ENCODE measurements at places on chromosomes 3 and 15.
A peak's percentile ranks its signal among the peaks of the same experiment; 100 is the strongest.

- no peak for DNase-seq
Observed at GRCh38 chr15:65337436-65338070, 33.1 kb downstream of the RNU5B-1 start.

GRCh38 chr3:127663151-127663550, 9.6 kb upstream of the ABTB1 start:
- no peak for DNase-seq

GRCh38 chr15:87154761-87155160, 1075.1 kb downstream of the AGBL1 start:
- DNase-seq = no peak

DNA sequence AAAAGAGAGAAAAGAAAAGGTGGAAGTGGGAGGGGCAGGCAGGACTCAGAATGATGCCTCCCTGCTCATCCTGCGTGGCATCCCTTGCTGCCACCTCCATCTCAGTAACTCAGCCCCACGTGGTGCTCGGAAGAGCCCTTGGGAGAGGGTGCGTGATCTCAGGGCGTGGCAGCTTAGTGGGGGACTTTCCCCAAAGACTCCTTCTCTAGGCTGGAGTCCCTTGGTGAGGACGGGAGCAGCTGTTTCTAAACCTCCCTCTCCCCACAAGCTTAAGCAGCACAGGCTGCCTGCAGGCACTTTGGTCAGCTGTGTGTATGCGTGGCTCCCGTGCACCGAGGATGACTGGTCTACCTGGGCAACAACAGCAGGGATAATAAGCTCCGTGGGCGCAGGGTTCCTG, 7.4 kb upstream of the ANPEP start:
- DNase-seq = no peak

GRCh38 chr3:44198284-44199269, 43.1 kb upstream of the TOPAZ1 start:
- DNase-seq = peak; percentile 32

DNA sequence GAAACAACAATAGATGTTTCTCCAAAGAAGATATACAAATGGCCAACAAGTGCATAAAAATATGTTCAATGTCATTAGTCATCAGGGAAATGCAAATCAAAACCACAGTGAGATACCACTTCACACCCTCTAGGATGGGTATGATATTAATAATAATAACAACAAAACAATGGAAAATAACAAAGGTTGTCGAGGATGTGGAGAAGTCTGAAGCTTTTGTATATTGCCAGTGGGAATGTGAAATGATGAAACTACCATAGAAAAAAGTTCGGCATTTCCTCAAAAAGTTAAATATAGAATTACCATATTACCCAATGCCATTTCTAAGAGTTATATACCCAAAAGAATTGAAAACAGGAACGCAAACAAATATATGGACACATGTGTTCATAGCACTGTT, 10.8 kb downstream of the BHLHE40 start:
- no peak for DNase-seq

- DNase-seq = no peak
Observed at GRCh38 chr15:38554354-38554753, 10.3 kb downstream of the RASGRP1 start.

GRCh38 chr15:99021027-99021627, 13.5 kb upstream of the PGPEP1L start:
- no peak for DNase-seq

DNA sequence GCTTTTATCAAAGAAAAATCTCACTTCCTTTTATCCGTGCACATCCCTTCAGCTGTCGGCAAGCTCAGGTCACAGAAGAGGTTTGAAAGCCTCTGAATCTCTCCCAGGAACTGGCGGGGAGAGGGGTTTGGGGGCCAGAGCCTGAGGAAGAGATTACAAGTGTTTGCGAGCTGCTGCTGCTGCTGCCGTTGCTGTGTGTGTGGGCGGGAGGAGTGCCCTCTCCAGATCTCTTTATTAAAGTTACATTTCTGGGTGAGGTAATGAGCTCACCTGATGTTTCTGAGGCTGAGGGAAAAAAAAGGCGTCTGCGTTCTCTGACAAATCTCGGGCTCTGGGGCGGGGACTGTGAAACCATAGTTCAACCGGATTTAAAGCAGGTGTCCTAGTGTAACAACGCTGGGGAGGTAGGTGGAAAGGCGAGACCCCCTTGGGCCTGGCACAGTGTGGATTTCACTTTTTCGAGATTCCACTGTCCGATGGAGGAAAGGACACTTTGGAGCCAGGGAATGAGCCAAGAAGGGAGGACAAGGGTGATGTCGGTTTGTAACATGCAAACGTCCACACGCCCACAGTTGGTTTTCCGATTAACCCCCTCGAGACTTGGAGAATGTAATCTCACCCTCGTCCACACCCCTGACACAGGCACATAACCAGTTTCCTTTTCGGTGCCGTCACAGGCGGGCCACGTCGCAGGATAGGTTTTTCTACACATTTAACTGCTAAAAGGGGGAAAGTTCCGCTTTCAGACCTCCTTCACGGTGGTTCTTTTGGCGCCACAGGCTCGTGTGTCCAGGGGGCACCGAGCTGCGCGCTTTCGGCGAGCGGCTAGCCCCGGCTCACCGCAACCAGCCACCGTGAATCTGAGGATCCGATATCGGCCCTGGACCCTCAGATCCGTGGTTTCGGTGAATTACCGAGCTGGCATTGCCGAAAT, 2.1 kb downstream of the ALCAM start:
- DNase-seq = peak; percentile 52

GRCh38 chr3:122621112-122621511, 43.7 kb downstream of the PARP15 start:
- DNase-seq = no peak

DNA sequence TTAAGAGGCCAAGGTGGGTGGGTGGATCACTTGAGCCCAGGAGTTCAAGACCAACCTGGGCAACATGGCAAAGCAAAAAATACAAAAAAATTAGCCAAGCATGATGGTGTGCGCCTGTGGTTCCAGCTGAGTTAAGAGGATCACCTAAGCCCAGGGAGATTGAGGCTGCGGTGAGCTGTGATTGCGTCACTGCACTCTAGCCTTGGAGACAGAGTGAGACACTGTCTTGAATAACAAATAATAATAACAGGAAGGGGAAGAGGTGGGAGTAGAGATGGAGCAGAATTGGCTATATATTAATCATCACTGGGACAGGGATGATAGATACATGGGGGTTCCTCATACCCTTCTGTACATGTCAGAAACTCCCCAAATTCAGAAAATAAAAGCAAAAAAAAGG, 23.8 kb upstream of the NMB start:
- no peak for DNase-seq

DNA sequence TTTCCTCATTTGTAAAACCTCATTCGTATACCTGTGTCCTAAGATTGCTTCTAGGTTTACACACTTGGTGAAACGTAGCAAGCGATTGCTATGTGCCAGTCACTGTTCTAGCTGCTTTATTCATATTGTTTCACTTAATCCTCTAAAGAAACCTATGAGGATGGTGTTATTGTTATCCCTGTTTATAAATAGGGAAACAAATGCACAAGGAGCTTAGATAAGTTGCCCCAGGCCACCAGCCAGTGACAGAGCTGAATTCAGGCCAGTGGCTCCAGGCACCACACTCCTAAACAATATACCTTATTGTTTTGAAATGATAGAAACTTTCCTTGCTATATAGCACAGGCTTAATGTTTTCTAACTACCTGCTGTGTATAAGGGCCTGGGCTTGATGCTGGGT, 44.0 kb downstream of the LPP start:
- no peak for DNase-seq

GRCh38 chr3:124137216-124137615, 145.3 kb upstream of the ROPN1 start:
- no peak for DNase-seq

GRCh38 chr3:72158639-72159326, 373.8 kb upstream of the PROK2 start:
- no peak for DNase-seq

DNA sequence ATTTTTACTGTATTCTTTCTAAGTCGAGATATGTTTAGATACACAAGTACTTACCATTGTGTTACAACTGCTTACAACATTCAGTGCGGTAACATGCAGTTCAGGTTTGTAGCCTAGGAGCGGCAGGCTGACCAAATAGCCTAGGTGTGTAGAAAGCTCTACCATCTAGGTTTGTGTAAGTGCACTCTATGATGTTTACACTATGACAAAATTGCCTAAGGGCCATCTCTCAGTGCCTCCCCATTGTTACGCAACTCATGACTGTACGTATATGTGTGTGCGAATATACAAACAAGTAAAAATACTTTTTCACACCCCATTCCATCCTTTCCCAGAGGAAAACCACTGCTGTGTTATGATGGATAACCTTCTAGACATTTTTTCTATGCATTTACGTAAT, 44.3 kb downstream of the PXYLP1 start:
- no peak for DNase-seq

DNA sequence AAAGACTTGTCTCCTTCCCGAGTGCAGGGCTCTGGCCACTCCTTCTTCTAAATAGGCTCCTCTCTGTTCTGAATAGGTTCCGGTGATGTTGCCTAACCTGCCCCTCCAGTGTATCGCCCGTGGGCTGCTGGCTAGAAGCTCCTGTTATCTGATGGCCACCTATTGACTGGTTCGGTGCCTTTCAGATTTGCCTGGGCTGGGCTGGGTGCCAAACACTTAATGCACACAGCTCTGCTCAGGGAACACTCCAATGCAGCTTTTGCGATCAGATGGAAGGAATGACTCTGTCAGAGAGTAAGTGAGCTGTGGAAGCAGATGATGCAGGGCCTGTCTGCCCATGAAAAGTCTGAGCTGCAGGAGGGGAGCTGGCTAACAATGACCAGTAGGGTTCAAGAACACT, 112.9 kb downstream of the CORO2B start:
- DNase-seq = no peak

DNA sequence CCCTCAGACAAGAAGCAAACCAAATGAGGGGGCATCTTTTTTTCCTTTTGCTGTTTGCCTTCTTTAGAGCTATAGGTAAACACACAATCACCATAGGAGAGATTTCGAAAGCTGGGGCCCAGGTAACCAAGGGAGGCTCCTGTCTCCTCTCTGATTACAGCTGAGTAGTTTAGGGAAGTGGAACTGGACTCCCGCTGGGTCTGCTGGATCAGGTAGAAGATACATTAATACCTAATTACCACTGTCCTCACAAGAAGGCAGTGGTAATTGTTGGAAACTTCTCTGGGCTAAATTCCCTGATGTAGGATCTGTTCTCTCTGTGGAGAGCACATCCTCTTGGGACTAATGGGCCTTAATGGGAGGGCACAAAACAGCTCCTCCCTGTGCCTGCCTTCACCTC, 32.7 kb downstream of the HDC start:
- DNase-seq = no peak

DNA sequence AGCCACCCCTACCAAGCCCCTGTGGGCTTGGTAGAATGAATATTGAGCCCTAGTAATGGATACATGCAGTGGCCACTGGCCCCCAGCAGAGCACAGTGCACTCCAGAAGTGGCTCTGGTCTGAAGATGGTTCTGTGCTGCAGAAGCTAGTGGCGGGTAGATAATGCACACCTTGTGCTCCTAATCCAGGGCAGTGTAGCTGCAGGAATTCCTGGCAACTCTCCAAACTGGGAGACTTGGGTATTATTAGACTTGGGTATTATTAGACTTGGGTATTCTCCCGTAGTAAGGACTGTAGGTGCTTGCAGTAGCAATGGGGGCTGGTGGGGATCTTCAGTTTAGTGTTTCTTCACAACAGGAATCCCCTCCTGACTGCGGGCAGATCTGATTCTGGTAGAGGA, 34.7 kb downstream of the NUSAP1 start:
- DNase-seq = no peak

GRCh38 chr3:136008732-136009470, 43.4 kb downstream of the PPP2R3A start:
- no peak for DNase-seq

DNA sequence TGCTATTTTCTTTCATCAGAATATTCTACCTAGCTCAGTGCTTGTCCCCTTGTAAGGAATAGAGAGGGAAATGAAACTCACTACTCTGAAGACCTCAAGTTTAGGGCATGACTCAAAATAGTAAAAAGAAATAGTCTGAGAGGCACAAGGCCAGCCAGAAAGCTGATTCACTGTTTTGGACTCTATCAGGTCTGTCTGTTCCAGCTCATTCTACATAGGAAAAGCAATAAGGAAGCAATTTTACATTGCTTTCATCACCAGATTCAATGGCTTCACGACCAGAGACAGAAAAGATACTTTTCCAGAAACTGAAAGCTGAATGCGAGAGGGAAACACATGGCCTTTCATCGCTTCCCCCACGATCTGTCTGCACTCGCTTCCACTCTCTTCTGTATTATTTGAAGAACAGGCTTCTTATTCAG, 276.0 kb downstream of the GBE1 start:
- no peak for DNase-seq

Data from activated CD8-positive, alpha-beta memory T cell treated with anti-CD3 and anti-CD28 coated beads for 4 hours (primary cell).